ENCODE measurements at places on chromosomes 5 and 9. TPM values are rescaled to one million over a fixed set of nuclear protein-coding genes. Genes with fewer than 3 reads are reported as not detected.

DNA sequence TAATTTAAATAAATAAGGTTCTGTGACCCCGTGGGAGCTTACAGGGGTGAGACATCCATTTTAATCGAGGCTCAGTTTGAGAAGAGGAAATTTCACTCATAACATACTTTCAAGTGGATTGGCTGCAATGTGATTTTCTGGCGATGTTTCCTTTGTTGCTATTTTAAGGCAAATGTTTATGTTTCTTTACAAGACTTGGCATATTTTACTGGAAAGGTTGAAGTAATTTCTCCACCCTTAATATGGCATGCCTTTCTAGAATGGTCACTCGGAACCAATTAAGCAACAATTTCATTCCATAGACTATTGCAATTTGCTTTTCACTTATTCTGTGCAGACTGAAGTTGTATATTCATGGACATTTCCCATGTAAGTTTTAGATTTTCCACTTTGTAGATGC, 438.0 kb upstream of the WWC1 start:
- H3K27me3 ChIP-seq = no peaks in the 10 kb centered on the region
- no peaks in the 10 kb centered on the region for H3K36me3 ChIP-seq
- H3K4me1 ChIP-seq = no peaks in the 10 kb centered on the region
- no peak for DNase-seq

DNA sequence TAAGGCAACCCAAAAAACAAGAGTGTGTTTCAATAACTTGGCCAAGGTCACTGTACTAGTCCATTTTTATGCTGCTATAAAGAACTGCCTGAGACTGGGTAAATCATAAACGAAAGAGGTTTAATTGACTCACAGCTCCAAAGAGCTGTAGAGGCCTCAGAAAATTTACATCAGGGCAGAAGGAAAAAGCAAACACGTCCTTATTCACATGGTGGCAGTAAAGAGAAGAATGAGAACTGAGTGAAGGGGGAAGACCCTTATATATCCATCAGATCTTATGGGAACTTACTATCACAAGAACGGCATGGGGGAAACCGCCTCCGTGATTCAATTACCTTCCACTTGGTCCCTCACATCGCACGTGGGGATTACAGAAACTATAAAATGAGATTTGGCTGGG, 64.3 kb upstream of the CAMK4 start:
- H3K4me3 ChIP-seq = no peak overlapping the region
- no peaks in the 10 kb centered on the region for H3K4me1 ChIP-seq
- H3K36me3 ChIP-seq = no peaks in the 10 kb centered on the region
- H3K27me3 ChIP-seq = peaks cover 5% of the 10 kb centered on the region
- no peak for DNase-seq

DNA sequence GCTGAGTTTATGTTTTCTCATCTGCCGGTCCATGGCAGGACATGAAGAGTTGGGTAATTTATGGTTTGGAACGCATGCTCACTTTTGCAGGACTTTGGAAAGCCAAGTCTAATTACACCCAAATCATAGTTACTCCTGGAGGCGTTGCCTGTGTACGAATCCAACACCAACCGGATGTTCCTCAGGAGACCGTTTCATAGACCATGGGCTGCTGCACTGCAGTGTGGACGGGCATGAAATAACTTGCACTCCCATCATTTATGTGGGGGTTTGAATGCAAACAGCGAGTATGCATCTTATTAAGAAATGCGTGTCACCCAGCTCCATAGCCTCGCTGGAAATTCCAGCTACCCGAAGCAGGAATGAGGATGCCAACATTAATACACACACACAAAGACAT, 96.1 kb upstream of the IRX2 start:
- H3K27ac ChIP-seq = no peak overlapping the region
- no peak overlapping the region for H3K4me3 ChIP-seq
- H3K4me1 ChIP-seq = no peaks in the 10 kb centered on the region
- H3K27me3 ChIP-seq = peaks cover 4% of the 10 kb centered on the region

DNA sequence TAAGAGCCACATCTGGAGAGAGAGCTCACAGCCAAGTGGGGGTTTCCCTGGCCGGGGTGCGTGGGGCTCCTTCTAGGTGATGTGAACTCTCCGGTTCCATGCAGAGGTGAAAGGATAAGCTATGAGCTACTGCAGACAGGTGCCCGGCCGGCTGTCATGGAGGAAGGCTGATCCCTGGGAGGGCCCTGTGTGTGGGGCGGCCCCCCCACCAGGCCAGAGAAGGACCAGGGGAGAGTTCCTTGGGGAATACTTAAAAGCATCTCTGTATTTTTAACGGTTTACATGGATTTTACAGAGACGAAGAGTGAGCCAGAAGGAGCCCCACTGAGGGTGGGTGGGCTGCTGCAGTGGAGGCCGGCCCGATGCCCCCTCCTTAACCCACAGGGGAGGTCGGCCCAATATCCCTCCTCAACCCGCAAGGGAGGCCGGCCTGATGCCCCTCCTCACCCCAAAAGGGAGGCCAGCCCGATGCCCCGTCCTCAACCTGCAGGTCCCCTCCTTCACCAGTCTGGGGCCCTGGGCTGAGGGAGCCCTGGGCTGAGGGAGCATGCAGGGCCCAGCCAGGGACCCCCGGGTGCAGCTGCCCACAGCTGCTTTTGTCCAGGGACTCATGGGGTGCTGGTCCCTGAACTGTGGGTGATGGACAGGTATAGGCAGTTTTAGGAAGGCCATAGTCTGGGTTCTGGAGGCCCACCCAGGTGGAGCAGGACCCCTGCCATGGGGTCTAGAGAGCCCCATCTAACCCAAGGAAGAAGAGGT, 31.9 kb downstream of the MRPL36 start:
- no peak overlapping the region for H3K4me3 ChIP-seq
- H3K4me1 ChIP-seq = no peaks in the 10 kb centered on the region
- no peak overlapping the region for H3K27ac ChIP-seq
- no peak for DNase-seq
- peaks cover 40% of the 10 kb centered on the region for H3K27me3 ChIP-seq

DNA sequence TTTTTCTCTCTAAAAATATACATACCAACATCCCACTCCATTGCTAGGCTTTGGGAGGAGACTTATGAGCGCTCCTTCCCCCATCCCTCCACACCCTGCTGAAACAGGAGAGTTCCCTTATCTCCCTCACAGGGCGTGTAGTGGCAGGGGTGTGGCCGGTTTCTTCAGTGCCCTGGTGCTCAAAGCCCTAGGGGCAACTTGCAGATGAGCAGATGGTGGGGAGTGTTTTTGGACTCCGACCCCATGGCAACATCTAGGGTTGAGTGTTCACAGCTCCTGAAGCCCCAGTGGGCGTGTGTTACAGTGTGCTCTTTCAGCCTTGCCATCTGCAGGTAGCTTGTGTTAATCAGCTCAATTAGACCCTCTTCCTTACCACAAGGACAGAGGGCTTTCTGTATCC, 409.5 kb downstream of the MAT2B start:
- no peaks in the 10 kb centered on the region for H3K36me3 ChIP-seq
- H3K4me3 ChIP-seq = no peak overlapping the region
- no peaks in the 10 kb centered on the region for H3K4me1 ChIP-seq
- no peak overlapping the region for H3K27ac ChIP-seq

DNA sequence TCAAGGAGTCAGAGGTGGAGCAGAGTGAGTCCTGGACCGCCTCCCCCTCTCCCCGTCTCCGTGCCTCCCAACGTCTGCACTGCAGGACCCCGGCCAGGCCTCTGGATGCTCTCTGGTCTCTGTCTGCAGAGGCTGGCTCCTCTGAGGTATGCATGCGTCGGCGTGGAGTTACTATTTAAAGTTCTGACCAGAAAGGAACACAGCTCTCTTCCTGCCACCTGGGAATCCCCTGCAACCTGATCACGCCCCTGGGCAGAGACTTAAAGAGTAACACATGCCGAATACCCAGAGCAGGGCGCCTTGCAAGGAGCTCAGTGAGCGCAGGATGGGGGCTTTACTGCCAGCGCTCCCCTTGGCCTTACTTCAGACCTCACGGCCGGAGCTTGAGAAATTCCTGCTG, 16.0 kb downstream of the ANXA6 start:
- H3K36me3 ChIP-seq = peaks cover 3% of the 10 kb centered on the region
- DNase-seq = no peak
- H3K4me1 ChIP-seq = peaks cover 60% of the 10 kb centered on the region
- H3K4me3 ChIP-seq = peak overlapping the region; percentile 0

DNA sequence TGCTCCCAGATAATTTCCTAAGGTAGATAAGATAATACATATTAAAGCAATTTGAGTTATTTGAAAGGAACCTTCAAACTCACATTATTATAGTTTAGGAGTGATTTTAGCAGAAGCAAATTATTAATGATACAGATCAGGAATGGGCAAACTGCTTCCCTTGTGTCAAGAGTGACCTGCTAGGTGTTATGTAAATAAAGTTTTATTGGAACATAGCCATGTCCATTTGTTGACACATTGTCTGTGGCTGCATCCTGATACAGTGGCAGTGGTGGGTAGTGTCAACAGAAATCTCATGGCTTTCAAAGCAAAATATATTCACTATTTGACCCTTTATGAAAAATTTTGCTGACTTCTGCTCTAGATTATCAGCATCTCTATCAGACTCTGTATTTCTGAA, 11.4 kb upstream of the BASP1 start:
- H3K4me3 ChIP-seq = no peak overlapping the region
- no peaks in the 10 kb centered on the region for H3K4me1 ChIP-seq
- H3K27ac ChIP-seq = no peak overlapping the region

Gene SPINK14
- total RNA-seq = not detected

Gene LCN6
- total RNA-seq = 23.4 TPM

Gene CFAP157
- not detected for total RNA-seq

All from heart right ventricle (tissue), 16 donors.